Stimulated activated CD8-positive, alpha-beta memory T cell treated with anti-CD3 and anti-CD28 coated beads, Interleukin-2, amount 100 ng/mL, for 1 hour (primary cell): ENCODE measurements at places on chromosomes 3 and 15.

DNA sequence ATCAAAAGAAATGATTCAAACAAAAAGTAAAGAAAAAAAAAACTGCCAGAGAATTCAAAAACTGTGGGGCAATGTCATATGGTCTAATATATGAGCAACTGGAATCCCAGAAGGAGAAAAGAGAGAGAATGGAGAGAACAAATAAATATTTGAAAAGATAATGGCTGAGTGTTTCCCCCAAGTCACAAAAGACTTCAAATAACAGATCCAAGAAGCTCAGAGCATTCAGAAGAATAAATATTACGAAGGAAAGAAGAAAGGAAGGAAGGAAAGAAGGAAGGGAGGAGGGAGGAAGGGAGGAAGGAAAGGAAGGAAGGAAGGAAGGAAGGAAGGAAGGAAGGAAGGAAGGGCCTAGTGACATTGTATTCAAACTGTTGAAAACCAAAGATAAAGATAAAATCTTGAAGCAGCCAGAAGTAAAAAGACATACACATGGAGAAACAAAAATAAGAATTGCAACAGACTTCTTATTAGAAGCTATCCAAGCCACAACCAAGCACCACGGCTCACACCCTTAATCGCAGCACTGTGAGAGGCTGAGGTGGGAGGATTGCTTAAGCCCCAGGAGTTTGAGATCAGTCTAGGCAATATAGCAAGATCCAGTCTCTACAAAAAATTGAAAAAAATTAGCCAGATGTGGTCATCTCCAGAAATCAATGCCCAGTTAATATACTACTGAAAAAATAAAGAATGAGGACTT lies 118.9 kb upstream of the IGSF10 start:
- DNase-seq, result no peak

DNA sequence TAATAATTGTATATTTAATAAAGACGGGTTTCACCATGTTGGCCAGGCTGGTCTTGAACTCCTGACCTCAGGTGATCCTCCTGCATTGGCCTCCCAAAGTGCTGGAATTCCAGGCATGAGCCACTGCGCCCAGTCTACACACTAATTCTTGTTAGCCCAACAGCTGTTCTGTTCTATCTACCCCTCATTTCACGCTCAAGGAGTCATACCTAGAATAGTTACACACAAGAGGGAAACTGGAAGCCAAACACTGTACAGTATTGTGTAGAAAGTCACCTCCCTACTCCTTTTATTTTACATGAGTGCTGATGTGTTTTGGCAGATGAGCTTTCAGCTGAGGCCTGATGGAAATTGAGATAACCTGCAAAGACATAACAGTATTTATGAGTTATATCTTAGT lies 13.4 kb upstream of the CTDSPL2 start:
- no peak for DNase-seq

DNA sequence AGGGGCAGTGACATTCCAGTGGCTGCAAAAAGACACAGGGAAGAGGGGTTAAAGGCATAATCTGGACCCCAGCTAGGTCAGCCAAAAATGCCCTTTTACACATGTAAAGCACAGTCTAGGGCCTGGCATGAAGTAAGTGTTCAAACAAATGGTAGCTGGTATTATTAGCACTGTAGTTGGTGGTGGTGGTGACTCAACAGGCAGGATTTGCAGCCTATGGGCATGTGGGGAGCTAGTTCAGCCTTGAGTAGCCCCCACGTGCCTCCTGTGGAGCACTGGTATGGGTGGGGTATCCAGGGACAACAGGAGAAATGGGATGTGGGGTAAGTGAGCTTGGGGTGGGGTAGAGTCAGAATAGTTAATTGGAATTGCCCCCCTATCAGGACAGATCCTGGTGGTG lies 27.6 kb downstream of the DNASE1L3 start:
- DNase-seq, result no peak

DNA sequence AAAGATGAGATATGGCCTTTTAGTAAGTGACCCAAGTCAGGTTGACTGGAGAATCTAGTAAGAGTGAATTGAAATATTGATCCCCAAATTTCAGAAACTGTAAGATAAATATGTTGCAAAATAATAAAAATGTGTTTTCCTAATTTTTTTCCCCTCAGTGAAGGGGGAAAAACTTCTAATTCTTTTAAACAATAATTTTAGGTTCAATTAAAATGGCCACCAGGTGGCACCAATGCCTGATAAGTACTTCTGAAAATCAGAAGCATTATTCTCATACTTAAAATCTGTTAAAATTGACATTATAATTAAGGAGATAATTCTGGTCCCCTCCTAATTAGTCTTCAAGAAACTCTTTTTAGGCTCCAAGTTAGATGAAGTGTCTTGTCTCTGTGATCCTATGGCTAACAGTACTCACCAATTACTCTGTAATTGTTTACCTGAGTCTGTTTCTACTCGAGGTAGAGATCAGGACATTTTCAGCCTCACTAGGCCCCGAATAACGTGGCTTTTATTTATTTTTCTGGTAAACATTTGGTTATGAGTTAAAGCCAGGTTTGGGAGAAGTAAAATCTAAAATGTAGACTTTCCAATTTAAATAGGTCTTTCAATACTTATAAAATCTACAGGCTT lies 52.6 kb downstream of the NMD3 start:
- DNase-seq, result no peak

GRCh38 chr3:46187876-46188275 lies 20.2 kb downstream of the CCR1 start:
- DNase-seq, result no peak

- no peak for DNase-seq
Measured at GRCh38 chr15:94387849-94388441, 156.6 kb downstream of the MCTP2 start.

- DNase-seq, result no peak
Measured at GRCh38 chr15:73633991-73634495, 854 bp upstream of the NPTN start.

- no peak for DNase-seq
Measured at GRCh38 chr15:61871926-61872522, 188.2 kb downstream of the VPS13C start.

- DNase-seq, result no peak
Measured at GRCh38 chr3:197007296-197007940, 22.2 kb downstream of the MELTF start.

- DNase-seq, result no peak
Measured at GRCh38 chr3:157672061-157672460, 168.8 kb upstream of the VEPH1 start.

GRCh38 chr15:85583923-85584390 lies 203.6 kb downstream of the AKAP13 start:
- DNase-seq, result no peak

DNA sequence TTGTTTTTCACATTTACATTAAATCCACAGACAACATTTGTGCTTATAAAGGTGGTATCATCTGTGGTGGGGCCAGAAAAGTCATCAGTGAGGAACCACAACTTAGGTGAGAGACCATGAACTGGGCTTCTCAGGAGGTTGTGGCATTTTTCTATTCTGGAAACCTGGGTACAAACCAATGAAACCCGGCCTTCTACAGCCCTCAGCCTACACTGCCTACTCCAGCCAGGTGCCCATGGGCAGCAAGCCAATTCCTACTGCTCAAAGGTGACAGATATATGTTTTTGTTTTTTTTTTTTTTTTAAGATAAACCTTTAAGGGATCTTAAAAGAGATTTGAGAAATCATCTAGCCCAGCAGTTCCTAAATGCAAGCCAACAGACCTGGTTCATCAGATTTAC lies 20.3 kb downstream of the SPG21 start:
- no peak for DNase-seq

- DNase-seq, result no peak
Measured at GRCh38 chr15:28013480-28013879, 85.6 kb downstream of the OCA2 start.

- DNase-seq, result no peak
Measured at GRCh38 chr15:49239105-49239504, 69.1 kb downstream of the GALK2 start.

DNA sequence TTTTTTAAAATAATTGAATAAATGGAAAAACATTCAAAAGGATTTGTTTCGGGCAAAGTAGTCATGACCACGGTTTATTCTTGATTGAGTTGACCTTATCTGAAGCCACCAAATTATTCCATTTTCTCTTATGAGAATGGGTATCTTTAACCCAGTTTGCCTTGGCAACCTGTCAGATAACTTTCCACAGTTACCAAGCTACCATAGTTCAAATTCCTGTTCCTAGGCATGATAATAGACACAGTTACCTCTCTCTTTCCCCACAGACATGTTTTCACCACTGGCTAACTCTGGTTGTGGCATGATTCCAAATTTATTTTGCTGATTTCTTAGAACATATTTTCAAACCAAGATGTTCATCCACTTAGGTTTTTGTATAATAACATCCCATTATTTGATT lies 84.9 kb downstream of the NECTIN3 start:
- no peak for DNase-seq

DNA sequence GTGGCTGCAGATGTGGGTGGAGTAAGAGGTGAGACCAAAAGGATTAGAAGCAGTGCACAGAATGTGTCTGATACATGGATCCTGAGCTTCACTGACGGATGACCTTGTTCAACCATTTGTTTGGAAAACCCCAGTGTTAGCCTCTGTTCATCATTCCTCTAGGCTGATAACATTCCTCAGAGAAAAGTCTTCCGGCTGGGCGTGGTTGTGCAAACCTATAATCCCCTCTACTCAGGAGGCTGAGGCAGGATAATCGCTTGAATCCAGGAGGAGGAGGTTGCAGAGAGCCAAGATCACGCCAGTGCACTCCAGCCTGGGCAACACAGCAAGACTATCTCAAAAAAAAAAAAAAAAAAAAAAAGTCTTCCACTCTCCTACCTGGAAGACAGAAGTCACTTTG lies 23.1 kb upstream of the CHD2 start:
- no peak for DNase-seq

GRCh38 chr15:27990521-27991515 lies 108.3 kb downstream of the OCA2 start:
- no peak for DNase-seq

- no peak for DNase-seq
Measured at GRCh38 chr3:194395212-194395611, 3.9 kb downstream of the GP5 start.

DNA sequence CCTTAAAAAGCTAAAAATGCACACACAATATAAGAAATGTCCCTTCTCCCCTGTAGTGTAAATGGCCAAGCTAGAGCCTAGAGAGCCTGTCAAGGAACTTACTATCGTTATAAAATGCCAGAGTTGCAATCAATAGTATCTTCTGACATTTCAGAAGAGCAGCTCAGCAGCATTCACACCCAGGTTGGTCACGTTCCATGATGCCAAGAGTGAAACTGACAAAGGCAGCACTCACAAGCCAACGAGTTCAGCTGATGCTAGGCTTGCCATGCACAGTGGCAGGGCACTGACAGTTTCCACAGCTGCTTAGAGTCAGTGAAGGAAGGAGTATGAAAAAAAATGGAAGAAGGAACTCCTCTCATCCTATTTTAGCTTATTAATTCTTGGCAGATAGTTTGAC lies 331.4 kb upstream of the CCDC54 start:
- DNase-seq, result no peak

DNA sequence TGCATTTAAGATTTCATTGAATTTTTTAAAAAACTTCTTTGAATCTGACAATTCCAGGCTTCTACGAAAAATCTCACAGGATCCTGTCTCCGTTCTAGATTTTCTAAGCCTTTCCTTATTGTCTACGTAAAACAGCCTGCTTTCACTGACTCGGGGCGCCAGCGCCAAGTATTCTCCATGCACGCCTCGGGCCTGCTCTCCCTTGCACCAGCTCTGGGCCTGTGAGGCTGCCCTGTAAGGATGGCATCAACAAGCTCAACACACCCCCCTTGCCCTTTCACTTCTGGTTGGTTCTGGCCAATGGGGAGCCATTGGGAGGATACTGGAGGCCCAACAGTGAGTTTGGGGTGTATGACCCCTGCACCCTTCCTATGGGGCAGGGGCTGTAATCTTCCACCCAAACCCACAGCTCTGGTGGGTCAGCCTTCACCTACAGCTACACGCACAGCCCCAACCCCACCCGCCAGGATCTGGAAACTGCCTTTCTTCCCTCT lies 47.8 kb downstream of the SLC41A3 start:
- no peak for DNase-seq

- no peak for DNase-seq
Measured at GRCh38 chr15:60757831-60758570, 279.1 kb upstream of the ICE2 start.

DNA sequence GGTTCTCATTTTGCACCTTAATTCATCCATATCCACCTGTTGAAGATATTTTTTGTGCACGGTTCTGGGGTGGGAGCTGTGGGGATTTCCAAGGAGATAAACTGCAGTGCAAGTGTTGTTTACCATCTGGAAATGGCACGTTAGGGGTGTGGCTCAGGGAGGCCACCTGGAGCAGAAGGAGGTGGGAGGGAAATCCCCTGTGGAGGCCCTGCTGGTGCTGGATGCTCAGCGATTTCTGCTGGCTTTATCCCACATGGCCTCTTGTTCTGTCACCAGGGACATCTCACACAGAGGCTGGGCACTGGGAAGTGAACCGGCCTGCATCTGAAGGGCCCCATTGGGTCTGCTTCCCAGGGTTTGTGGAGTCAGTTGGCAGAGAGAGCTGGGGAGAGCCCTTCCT lies 24.3 kb downstream of the TRPM1 start:
- no peak for DNase-seq

GRCh38 chr15:61133361-61133760 lies 95.7 kb downstream of the RORA start:
- no peak for DNase-seq

- no peak for DNase-seq
Measured at GRCh38 chr3:176839466-176839865, 357.8 kb downstream of the TBL1XR1 start.

DNA sequence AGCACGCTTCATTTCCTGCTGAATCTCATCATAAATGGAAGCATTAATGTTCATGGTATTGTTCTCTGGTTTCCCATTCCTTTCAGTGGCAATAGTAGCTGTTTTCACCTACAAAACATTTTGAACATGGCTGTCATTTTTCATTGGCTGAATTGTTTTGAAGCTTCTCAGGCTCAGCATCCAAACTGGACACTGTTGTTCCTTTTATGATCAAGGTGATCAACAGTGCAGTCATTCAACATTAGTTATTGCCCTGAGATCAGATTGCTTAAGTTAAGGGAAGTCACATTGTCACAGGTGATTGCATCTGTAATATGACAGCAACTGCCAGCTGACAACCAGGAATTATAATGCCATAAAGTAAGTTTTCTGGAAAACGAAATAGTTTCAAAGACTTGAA lies 46.9 kb downstream of the SATB1 start:
- no peak for DNase-seq

- DNase-seq, result no peak
Measured at GRCh38 chr3:50297896-50298725, 1.1 kb downstream of the HYAL3 start.

GRCh38 chr15:29556380-29556779 lies 265.9 kb downstream of the TJP1 start:
- no peak for DNase-seq
